GDM1 (cell line): ENCODE measurements at places on chromosomes 12 and 14.

DNA sequence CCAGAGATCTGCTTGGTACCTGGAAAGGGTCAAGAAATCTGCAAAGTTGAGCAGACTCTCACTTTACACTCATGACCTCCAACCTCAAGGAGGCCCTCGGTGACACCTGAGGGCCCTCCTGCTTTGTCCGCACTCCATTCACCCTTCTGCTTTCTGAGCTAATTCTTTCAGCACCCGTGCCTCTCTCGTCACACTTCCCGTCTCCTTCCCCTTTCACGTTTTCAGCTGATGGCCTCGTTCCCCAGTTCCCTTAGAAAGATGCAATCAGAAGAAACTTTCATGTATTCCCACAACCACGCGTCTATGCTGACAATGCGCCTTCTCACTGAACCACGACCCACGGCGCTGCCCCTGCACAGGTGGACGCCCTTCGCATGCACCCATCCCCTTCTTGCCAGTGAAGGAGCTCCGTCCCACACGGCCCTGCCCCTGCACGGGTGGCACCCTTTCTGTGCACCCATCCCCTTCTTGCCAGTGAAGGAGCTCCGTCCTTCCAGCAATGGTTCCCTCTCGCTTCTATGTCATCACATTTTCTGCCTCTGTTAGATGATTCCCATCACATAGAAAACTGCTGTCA lies 340.1 kb upstream of the FKBP4 start:
- DNase-seq = no peak

DNA sequence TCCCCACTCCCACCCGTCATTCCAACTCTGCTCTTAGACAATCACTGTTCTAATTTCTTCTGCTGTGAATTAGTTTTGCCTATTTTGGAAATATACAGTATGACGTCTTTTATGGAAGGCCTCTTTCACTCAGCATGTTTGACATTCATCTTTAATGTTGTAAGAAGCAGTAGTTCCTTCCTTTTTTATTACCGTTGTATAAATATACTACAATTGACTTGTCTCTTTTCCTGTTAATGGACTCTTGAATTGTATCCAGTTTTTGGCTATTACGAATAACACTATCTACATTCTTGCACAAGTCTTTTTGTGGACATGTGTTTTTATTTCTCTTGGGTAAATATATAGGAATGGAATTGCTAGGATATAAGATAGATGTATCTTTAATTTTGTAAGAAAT lies 4.9 kb upstream of the PMCH start:
- DNase-seq = no peak

DNA sequence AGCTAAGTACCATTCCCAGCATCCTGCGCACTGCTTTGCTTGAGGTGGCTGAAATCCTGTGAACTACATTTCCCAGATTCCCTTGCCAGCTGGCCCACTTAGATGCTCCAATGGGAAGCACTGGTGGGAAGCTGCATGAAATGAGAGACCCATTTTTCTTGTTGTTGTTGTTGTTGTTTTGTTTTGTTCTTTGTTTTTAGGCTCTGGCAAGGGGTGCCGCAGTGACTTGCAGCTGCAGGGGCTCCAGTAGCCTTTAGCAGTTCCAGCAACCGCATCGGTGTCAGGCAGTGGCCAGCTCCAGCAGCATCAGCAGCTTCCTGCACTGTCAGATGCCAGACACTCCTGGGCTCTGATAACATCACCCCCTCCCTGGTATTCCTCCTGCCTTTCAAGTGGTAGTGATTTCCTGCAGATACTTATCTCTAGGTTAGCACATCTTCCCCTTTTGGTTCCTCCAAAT lies 8.8 kb upstream of the EGLN3 start:
- no peak for DNase-seq

DNA sequence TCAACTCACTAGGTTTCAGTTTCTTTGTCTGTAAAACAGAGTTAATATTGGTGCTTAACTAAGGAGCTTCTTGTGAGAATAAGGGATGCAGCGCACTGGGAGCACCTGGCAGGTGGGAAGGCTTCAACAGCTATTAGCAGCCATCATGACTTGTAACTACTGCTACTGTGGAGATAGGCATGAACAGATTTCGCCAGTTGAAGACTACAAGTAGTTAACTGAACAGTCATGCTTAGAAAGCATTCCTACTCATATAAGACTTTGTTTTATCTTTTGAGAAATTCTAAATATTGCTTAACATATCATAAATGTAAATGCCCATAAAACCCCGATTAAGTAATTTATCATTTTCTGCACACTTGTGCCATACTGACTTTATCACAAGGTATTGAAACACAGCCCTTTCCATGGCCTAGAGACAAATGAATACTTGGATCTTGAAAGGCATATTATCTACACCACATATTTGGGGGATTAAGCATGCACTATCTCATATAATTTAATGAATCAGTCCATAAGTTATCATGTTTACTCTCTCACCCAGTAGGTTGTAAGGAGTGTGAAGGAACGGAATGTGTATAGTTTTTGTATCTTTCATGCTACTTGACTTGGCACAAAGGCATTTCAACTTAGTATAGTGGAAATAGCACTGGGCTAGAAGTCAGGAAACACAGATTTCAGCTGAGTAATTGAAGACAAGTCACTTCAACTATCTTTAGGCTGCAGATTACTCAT lies 16.1 kb downstream of the NTN4 start:
- DNase-seq = no peak

DNA sequence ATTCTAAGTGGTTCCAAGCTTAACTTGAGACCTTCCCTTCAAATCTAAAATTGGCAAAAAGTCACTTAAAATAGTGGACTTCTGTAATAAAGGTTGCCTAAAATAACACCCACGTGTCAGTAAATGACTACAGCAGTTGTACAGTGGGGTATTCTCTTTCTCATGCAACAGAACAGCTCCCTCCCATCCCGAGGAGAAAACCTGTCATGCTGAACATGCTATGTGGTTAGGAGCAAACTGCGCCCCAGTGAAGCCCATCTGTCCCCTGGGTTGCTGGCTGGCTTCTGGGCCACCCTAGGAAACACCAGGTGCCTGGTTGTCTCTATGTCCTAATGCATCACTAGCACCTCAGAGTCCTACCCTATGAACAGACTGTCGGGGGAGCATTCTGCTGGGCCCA lies 2.7 kb downstream of the BTBD6 start:
- DNase-seq = no peak

- no peak for DNase-seq
These were observed 3.4 kb downstream of the B4GALNT3 start for GRCh38 chr12:462936-463705.

- peak; percentile 28 for DNase-seq
These were observed 3.9 kb upstream of the POC1B start for GRCh38 chr12:89529738-89530137.

- no peak for DNase-seq
These were observed 20.0 kb downstream of the DDX51 start for GRCh38 chr12:132123970-132124765.

GRCh38 chr12:14362352-14362751 lies 3.1 kb upstream of the ATF7IP start:
- DNase-seq = no peak

- DNase-seq = no peak
These were observed 206.4 kb upstream of the PELI2 start for GRCh38 chr14:55911776-55912175.

GRCh38 chr12:96064271-96064670 lies 28.9 kb upstream of the LTA4H start:
- peak; percentile 67 for DNase-seq

DNA sequence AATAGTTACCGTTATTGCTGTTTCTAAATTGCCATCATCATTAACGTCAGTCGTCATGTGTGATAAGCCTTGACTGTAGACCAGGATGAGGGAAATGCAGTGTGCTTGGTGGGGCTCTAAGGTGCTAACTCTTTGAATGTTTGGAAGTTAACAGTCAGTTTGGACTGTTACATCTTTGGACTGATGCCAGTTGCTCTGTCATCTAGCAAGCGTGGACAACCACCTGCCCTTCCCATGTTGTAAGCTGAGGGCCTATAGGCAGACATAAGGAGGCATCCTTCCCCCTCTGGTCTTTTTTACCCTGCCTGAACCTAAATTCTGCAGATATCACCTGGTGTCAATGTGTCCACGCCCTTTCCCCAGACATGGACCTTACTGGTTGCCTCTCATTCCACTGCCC lies 94.4 kb downstream of the PPP2R5C start:
- DNase-seq = no peak

GRCh38 chr12:56299308-56299852 lies 750 bp downstream of the CS start:
- DNase-seq = no peak

GRCh38 chr12:68367116-68367515 lies 35.0 kb upstream of the MDM1 start:
- DNase-seq = no peak

DNA sequence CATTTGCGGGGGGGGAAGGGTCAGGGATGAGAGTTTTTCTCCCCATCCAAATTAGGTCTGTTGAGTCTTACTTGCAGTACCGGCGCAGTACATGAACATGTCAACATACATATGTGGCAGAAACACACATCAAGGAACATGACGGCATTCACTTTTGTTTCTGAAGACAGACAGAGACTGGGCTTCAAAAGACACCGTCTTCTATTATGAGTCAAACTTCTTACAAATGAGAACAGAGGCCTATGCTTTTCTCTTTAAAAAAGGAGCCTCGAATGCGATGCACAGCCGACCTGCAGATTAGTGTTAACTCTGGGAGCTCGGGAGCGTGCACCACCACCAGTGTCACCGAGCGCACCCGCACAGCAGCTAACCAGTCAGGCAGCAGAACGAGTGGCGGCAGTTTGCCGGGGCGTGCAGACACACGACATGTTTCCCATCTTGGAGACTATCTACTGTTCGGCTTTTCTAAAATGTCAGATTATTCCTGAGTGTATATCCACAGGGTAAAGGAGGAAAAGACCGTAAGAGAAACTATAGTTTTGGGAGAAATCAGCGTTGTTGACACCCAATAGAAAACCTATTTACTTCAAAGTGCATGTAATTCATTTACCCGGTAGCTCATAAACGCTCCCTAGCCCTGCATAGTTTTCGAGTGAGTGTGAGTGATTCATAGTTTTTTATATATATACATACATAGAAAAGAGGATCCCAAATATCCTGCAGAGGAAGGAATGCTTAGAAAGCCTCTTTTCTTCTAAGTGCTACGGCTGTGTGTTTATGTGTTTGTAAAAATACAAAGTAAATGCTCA lies 33.0 kb downstream of the UBR7 start:
- no peak for DNase-seq

DNA sequence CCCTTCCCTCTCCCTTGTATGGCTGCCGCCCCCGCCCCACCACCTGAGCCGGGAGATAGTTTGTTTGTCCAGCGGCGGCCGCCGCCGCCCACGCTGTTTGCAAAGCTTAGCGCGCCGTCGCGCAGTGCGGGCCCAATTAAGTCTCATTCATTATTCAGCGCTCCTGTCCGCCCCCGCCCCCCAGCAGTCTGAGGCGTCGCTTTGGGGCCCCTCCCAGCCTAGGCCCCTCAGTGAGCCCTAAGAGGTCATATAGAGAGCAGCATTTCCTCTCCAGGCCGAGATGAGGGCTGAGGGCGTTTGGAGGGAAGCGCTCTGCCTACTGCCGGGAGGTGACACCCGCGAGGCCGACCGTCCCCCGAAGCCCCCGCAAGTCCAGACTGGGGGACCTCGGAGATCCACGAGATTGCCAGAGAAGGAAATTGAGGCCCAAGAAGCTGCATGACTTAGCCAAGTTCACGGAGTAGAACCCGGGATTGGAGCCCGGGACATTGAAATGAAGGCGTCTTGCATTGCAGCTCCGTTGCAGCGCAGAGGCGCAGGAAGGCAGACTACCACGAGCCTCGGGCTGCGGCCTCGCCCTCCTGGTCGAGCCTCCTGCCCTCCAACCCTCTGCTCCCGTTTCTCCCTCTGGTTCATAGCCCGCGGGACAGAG lies at the start of gene DNAJC22:
Gene DNAJC22, plus strand, starts transcription at position 230 of the 652 bp plus-strand sequence. CDS start 1,985 bp downstream, outside the sequence.
- no peak for DNase-seq

DNA sequence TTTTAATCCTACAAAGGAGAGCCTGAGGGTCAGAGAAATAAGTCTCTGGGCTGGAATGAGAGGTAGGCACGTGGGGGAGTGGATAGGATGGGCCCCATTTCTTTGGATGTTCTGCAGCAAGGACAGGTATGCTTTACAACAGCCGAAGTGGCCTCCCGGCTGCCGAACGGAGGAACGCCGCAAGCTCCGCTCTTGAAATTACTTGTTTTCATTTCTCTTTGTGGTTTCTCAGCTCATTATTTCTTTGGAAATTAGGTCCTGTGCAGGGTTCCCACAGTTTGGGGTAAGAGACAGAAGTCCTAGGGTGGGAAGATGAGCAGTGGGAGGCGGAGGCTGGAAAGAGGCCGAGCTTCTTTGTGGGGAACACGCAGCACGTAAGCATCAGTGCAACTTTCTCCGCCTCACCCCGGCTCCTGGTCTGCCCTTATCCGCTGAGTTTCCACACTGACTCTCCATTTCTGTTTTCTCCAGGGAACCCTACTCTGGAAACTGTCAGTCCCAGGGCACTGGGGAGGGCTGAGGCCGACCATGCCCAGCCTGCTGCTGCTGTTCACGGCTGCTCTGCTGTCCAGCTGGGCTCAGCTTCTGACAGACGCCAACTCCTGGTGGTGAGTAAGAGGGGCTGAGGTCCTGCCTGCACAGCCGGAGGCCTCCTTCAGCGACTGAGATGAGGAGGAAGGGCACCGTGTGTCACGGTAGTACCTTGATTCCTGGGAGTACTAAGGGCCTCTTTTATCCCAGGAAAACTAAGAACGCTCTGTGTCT lies 2.0 kb downstream of the WNT5B start:
- no peak for DNase-seq

- no peak for DNase-seq
These were observed 46.2 kb downstream of the TESC start for GRCh38 chr12:117053050-117053400.

DNA sequence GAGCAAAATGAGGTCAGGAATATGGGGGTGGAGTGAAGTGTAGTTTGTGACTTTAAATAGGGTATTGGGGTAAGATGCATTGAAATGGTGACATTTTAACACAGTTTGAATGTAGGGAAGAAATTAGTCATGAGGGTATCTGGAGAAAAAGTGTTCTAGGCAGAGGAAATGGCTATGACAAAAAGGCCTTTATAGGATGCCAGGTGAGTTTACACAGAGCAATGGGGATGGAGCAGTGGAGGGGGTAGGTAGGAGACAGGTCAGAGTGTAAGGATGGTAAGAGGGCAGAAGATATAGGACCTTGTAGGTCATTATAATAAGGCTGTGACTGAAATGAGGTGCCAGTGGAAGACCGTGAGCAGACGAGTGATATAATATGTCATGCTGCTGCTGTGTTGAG lies 30.4 kb downstream of the HEATR5A start:
- no peak for DNase-seq

GRCh38 chr12:82708061-82708879 lies 21.6 kb downstream of the TMTC2 start:
- DNase-seq = no peak
